Stimulated activated CD4-positive, alpha-beta T cell treated with anti-CD3 and anti-CD28 coated beads, TNF-alpha, amount 100 ng/mL, for 4 hours (primary cell): ENCODE measurements at places on chromosomes 3 and 15.

DNA sequence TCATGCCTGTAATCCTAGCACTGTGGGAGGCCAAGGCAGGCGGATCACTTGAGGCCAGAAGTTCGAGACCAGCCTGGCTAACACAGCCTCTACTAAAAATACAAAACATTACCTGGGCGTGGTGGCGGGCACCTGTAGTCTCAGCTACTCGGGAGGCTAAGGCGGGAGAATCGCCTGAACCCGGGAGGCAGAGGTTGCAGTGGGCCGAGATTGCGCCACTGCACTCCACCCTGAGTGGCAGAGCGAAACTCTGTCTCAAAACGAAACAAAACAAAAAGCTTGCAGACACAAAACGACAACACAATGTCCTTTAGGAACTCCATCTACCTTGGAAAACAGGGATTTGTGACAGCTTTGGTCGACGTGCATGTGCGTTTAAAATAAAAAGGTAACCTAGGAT is 716 bp upstream of the KLHL24 start:
- DNase-seq = no peak

GRCh38 chr3:134810052-134810435 is 15.0 kb downstream of the EPHB1 start:
- DNase-seq = no peak

- no peak for DNase-seq
These were observed 1.5 kb downstream of the C2CD4A start for GRCh38 chr15:62068071-62068809.

DNA sequence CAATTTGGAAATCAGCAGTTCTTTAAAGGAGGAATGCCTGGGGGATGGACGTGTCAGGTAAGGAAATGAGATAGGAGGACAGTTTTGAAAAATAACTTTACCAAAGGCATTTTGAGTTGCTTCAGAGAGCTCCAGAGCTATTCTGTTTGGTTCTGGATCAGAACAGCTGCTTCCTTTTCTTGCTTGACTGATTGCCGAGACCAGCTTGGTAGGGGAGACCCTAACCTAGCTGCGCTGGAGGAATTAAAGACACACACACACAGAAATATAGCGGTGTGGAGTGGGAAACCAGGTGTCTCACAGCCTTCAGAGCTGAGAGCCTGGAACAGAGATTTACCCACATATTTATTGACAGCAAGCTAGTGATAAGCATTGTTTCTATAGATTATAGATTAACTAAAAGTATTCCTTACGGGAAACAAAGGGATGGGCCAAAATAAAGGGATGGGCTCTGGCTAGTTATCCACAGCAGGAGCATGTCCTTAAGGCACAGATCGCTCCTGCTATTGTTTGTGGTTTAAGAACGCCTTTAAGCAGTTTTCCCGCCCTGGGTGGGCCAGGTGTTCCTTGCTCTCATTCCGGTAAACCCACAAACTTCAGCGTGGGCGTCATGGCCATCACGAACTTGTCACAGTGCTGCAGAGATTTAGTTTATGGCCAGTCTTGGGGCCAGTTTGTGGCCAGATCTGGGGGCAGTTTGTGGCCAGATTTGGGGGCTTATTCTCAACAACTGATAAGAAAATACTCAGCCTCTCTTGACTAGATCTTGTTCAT is 556.0 kb downstream of the ROBO1 start:
- no peak for DNase-seq

- DNase-seq = no peak
These were observed 19.9 kb upstream of the SYNM start for GRCh38 chr15:99084965-99085364.

DNA sequence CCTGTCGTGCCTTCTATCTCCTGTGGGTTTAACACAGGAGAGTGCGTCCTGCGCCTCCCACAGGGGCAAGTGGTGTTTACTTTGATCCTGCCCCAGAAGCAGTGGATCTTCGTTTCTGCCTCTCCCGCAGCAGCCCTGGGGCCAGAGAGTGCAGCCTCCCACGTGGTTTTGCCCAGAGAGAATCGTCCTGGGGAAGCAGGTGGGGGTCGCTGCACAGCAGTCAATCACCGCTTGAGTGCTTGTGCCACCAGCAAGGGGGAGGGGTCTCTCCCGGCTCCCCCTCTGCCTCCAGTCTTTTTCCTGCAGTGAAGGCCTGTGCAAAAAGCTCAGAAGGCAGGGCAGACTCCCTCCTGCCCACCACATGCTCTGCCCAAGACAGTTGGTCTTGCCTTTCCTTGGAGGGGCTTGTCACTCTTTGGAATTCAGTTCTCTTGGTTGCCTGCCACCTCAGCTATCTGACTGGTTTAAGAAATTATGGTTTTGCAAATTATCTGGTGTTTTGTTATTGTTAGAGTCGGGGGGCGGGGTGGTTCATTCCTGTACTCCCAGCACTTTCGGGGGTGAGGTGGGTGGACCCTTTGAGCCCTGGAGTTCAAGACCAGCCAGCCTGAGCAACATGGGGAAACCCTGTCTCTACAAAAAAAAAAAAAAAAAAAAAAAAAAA is 26.9 kb downstream of the STOML1 start:
- DNase-seq = no peak

- DNase-seq = no peak
These were observed 43.8 kb downstream of the WWTR1 start for GRCh38 chr3:149613988-149614387.

DNA sequence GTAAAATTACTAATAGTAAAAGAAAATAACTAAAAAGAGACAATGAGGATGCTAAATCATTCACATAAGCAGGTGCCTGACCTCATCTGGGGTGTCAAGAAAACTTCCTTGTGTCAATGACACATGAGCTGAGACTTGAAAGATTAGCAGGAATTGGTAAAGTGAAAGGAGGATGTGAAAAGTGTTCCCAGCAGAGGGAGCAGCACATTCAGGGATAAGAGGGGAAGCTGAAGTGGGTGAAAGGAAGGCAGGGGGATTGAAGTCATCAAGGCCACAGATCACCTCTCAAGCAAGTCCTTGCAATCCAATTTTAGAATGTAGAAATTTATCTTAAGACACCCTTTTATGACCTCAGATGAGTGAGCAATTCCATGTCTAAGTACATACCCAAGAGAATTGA is 60.2 kb upstream of the ACP3 start:
- no peak for DNase-seq

GRCh38 chr3:136350557-136350956 is 100.4 kb downstream of the PCCB start:
- DNase-seq = no peak

- no peak for DNase-seq
These were observed 63.6 kb downstream of the ZNF621 start for GRCh38 chr3:40588406-40588805.
